ENCODE measurements at places on chromosomes 2 and 18.

DNA sequence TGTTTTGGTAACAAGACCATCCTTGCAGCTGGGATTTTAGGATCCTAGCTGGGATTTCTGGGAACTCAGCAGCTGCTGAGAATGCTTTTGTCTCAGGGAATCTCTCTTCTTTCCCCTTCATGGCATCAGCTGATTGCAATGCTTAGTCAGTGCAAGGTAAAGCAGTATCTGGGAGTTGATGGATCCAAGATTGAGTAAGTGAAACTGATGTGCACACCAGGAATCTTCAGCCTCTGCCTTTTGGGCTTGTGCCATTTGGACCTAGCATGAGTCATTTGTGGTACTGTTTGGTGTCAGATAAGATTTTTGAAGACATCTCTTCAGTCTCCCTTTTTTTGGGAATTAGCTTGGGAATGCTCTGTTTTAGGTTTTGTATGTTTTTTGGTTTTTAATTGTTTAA lies 363.3 kb upstream of the TFPI start:
- no peak for DNase-seq

- DNase-seq, result no peak
These were observed 45.6 kb downstream of the RAB27B start for GRCh38 chr18:54873884-54874255.

DNA sequence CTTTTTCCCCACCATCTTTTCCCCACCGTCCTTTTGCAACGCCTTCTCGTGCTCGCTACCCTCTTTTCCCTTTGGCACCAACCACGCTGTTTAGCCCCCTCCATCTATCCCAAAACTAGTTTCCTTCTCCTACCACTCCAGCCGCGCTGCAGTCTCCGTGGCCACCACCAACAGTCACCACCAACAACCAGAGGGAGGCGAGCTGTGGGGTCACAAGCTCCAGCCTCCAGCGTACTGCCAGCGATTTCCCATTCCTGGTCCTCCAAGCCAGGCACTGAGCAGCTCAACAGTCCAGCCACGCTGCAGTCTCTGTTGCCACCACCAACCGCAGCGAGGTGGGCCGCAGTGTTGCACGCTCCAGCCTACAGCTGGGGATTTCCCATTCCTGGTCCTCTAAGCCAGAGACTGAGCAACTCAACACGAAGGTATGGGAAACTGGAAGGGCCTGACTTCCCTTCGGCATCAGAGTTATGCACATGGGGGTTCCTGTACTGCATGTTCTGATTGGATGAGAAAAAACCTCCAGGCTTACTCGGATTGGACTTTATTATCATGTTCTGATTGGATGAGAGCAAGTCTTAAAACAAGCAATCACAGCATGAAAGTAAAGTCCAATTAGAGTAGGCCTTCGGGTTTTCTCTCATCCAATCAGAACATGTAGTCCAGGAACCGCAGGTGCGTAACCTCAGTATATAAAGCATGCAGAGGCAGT lies 42.3 kb upstream of the IMP4 start:
- DNase-seq, result no peak

DNA sequence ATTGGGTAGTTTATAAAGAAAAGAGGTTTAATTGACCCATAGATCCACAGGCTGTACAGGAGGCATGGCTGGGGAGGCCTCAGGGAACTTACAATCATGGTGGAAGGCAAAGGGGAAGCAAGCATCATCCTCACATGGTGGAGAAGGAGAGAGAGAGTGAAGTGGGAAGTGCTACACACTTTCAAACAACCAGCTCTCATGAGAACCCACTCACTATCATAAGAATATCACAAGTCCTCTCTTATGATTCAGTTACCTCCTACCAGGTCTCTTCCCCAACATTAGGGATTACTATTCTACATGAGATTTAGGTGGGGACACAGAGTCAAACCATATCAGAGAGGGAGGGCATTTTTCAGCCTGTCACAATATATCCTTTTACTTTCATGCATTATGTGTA lies 22.7 kb upstream of the DOCK10 start:
- DNase-seq, result no peak

DNA sequence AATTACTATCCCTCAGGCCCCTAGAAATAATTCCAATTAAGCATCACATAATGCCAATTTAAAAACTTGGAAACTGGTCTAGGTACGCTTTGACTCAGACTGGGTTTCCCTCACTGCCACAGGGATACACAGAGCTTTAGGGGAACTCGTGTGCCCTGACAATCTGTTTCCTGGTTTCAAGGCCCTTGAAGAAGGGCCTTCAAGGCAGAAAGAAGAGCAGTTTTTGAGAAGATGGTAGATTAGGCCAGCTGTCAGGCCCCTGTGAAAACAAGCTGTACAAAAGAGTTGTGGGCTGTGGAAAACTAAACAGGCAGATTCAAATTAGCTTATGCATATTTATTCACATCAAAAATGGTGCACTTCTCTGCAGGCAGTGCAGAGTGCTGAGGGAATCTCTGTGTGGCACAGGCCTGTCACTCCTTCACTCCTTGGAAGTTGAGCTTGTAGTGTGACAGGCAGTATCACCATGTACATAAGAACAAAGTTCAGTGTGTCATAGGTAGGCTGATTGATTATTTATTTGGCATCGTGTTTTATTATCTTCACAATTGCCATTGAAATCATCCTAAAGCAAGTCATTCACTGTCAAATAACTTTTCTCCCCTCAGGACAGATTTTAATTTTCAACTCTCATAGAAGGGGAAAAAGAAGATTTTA lies 614.4 kb upstream of the GYPC start:
- no peak for DNase-seq

- DNase-seq, result no peak
These were observed 94.8 kb downstream of the FTCDNL1 start for GRCh38 chr2:199756211-199756610.

DNA sequence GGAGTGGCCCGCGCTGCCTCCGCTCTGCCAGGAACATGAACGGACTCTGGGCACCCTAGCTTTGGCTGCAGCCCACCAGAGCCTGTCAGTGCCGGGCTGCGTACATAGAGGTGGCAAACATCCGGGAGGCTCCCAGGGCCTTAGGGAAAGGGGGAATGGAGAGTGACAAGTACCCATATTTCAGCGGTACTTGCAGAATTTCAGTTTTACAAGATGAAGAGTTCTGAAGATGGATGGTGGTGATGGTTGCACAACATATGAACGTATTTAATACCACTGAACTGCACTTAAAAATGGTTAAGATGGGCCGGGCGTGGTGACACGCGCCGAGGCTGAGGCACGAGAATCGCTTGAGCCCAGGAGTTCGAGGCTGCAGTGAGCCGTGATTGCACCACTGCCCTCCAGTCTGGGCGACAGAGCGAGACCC lies 873 bp downstream of the MTHFD2 start:
- no peak for DNase-seq

- DNase-seq, result peak; percentile 25
These were observed 584 bp downstream of the PPP4R1 start for GRCh38 chr18:9613550-9614400.

DNA sequence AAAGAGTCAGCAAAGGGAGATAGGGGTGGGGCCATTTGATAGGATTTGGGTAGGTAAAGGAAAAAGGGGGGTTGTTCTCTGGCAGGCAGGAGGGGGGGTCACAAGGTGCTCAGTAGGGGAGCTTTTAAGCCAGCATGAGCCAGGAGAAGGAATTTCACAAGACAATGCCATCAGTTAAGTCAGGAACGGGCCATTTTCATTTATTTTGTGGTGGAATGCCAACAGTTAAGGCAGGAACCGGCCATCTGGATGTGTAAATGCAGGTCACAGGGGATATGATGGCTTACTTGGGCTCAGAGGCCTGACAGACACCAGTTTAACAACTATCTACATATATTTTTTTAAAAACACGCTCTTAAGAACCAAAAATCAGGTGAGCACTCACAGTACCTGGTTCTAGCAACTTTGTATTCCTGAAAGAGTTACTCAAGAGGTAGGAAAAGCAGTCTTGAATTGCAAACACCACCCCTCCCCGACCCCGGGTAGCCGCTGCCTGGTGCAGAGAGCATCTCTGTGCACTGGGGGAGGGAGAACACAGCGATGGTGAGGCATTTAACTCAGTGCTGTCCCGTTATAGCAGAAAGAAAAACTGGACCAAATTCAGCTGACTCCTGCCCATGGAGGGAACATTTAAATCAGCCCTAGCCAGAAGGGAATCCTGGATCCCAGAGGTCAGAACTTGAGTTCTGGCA lies 414.5 kb upstream of the KLHL29 start:
- DNase-seq, result no peak

GRCh38 chr2:6914828-6915227 lies 2.4 kb upstream of the RNF144A start:
- no peak for DNase-seq

GRCh38 chr18:13660510-13660909 lies 65.8 kb downstream of the FAM210A start:
- DNase-seq, result no peak

DNA sequence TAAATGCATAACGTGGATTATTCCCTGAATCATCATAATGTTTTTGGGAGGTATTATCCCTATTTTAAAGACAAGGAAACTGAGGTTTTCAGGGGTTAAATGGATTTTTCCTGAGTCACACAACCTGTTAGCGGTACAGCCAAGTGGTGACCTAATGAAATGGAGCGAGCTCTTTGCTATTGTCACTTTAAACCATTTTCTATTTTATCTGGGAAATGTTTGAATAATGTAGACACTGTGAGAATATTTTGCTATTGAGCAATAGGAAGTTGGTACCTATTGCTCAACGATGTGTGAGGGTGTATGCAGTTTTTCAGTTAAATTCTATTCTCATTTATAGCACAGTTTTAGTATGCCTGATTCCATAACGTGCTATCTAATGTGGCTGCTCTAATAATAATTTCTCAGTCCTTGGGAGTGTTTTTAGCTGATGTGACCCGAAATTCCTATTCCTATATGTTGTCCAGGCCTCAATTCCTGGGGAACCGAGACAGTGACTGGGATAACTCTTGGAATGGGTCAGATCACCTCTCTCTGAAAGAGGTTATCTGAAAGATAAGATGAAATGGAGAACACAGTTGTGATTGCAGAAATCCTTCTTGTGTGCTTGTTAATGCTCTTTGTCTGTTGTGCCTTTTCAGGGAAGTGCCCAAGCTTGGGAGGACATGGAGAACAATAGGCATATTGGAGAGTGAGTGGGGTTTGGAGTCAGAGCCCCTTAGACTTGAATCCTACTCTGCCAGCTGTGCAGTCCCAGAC lies 38.4 kb downstream of the ABCB11 start:
- DNase-seq, result no peak

GRCh38 chr2:176174824-176175708 lies 13.4 kb upstream of the HOXD1 start:
- DNase-seq, result no peak

- no peak for DNase-seq
These were observed 1185.2 kb upstream of the CELF4 start for GRCh38 chr18:38750751-38751150.

GRCh38 chr2:170878505-170878904 lies 50.5 kb upstream of the GORASP2 start:
- no peak for DNase-seq

GRCh38 chr18:41655074-41655473 lies 300.0 kb upstream of the PIK3C3 start:
- DNase-seq, result no peak

DNA sequence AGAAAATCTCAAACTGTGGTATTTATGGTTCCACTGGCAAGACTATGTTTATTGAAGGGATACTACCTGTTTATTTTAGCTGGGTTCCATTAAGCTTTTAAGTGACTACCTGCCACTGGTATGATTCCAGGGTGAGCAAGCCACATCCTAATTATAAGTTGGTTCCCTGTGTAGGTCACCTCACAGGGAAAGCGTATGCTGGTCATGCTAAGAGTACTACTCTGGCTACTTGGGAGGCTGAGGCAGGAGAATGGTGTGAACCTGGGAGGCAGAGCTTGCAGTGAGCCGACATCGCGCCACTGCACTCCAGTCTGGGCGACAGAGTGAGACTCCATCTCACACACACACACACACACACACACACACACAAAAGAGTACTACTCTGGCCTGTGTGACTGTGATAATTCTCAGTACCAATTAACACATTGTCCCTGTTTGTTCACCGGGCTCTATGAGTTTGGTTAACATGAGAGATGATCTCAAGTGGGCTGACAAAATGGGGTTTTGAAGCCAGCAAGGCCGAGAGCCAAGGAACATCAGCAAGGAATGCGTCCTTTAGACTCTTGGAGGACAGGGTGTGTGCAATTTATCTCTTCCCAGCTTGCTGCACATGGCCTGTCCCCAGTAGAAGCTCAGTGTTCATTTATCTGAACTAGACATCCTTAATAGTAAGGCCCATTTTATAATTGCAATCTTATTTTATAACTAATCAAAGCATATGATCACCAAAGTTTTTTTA lies 15.2 kb upstream of the ITSN2 start:
- no peak for DNase-seq

DNA sequence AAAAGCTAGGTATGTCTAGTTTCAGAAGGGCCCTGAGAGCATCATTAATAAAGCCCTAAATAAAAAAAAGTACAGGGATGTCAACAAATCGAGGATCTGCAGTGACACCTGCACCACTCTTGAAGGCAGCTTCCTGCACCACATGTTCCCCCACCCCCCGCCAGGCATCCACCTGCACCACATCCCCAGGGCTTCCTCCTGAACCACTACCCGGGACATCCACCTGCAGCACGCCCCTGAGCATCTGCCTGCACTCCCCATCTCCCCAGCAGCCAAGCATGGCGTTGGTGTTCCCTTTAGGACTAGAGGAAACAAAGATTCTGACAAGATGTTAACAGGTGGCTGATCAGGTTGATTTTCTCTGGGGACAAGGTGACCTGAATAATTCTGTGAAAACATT lies 55.2 kb downstream of the DLGAP1 start:
- DNase-seq, result no peak

- no peak for DNase-seq
These were observed 401.6 kb upstream of the NRP2 start for GRCh38 chr2:205280596-205281236.

DNA sequence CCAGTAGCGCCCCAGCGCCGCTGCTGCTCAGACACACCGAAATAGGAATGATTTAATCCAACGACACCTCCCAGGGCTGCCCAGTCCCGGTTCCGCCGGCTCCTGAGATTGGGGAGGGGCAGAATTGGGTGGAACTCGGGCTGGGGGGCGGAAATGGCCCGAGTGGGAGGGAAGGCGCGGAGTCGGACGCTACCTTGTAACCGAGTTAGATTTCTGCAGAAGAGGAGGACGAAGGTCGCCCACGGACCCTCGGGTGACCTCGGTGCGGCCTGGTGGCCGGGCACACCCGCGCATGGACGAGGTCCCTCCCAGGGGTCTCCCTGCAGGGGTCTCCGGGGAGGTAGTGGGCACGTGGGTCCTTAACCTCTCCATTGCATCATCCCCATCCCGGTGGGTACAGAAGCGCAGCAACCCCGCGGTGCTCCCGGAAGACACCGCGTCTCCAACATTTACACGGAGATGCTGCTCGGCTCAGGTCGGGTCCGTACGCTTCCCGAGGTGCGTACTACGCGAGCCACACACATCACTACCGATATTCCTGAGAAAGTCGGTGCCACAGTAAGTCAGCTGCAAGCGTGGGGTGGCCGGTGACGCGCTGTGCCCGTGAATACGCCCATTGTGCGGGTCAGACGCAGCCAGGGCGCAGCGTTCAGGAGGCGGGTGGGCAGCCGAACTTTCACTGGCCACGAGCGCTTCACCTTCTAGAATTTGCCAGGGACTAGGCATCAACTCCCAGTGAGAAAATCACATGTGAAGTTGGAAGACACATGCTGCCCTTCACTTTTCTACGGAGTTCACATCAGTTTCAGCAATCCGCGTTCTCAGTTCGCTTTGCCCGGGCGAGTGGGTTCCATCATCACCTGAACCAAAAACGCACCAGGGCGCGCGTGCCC lies 3.0 kb downstream of the ZNF516 start:
- no peak for DNase-seq

GRCh38 chr2:189561371-189562038 lies 19.1 kb downstream of the SLC40A1 start:
- DNase-seq, result no peak
